GM12878 (cell line): ENCODE measurements at places on chromosomes 4 and X.

DNA sequence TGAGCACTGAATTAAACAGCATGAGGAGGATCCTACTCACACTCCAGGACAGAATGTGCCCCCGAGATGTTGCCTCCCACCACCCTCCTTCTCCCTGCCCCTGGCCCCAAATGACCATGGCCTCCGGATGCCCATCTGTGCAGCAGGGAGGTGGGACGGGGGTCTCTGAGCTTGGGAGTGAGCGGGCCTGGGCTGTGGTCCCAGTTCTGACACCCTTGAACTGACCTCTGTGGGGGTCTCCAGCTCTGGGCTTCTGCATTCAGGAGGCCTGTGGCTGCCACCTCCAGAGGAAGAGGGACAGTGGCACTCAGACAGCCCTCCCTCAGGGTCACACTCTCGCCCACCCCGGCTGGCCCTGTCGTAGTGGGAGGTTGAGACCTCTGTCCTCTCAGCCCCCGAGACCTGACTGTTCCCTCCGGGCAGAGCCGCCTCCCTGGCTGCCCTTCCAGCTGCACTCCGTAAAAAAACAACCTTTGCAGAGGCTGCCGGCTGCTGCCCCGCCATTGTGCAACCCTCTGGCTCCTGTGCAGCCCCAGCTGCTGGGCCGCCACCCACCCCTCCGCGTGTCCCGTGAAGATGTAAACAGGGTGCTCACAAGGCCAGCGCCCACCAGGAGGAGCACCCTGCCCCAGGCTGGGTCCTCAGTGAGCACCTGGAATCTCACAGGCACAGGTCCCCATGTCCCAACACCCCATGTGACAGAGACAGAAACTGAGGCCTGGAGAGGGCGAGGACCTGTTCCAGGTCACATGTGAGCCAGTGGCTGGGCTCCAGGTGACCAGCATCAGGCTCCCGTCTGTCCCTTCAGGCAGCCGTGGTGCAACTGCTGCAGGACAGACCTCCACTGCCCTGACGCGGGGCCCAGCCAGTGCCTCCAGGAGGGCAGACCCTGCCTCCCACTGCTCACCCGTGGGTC is 39.6 kb downstream of the HTRA3 start:
- DNase-seq: no peak

DNA sequence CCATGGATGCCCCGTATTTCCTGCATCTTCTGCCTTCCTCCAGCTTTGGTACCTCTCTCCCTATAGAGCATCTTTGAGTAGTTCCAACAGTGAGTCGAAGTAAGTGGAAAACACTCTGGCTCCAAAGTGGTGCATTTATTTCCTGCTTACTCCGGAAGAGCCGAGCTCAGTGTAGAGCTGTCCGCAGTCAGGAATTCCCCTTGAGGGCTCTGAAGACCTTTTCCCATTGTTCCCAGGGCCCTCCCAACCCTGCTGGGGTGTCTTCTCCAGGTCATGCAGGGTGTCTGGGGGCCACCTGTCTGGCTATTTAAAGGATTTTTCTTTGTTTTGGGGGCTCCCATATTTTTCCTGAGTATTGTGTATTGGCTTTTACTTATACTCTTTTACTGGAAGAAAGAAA is 118.6 kb upstream of the MXRA5 start:
- no peak for DNase-seq

DNA sequence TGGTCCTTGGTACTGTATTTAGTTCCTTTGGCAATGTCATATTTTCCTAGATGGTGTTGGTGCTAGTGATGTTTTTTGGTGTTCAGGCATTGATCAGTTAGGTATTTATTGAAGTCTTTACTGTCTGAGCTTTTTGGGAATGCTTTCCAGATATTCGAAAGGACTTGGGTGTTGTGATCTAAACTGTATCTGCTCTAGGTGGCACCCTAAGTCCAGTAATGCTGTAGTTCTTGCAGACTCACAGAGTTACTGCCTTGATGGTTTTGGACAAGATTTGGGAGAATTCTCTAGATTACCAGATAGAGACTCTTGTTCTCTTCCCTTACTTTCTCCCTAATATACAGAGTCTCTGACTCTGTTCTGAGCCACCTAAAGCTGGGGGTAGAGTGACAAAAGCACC is 513.6 kb upstream of the PITX2 start:
- no peak for DNase-seq

GRCh38 chr4:148164557-148164956 is 277.7 kb downstream of the NR3C2 start:
- DNase-seq: no peak

GRCh38 chr4:80196259-80196921 is 913 bp upstream of the PRDM8 start:
- DNase-seq: no peak

- DNase-seq: no peak
These were observed 21.7 kb downstream of the PJA1 start for GRCh38 chrX:69143530-69143929.

GRCh38 chrX:4240541-4241194 is 527.2 kb upstream of the PRKX start:
- DNase-seq: no peak

DNA sequence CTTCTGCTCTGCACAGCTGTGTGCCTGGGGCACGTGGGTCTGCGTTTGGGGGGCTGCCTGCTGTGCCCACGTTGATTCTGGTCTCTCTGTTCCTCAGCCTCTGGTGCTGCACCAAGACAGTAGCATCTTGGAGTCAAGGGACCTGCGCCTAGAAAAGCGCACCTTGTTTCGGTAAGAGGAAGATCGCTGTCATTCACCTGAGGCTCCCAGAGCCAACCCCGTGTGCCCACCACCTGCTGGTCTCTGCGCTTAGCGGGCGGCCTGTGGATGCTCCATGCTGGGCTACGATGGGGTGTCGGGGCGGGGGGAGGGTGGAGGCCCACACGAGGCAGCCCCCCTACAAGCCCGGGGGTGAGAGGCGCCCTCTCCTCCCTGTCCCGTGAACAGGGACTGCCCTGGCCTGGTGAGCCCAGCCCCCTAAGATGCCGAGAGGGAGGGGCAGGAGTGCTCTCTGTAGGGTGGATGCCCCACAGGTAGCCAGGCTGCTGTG is 18.9 kb upstream of the HGFAC start:
- DNase-seq: no peak

GRCh38 chr4:13267091-13267490 is 217.0 kb downstream of the RAB28 start:
- no peak for DNase-seq

DNA sequence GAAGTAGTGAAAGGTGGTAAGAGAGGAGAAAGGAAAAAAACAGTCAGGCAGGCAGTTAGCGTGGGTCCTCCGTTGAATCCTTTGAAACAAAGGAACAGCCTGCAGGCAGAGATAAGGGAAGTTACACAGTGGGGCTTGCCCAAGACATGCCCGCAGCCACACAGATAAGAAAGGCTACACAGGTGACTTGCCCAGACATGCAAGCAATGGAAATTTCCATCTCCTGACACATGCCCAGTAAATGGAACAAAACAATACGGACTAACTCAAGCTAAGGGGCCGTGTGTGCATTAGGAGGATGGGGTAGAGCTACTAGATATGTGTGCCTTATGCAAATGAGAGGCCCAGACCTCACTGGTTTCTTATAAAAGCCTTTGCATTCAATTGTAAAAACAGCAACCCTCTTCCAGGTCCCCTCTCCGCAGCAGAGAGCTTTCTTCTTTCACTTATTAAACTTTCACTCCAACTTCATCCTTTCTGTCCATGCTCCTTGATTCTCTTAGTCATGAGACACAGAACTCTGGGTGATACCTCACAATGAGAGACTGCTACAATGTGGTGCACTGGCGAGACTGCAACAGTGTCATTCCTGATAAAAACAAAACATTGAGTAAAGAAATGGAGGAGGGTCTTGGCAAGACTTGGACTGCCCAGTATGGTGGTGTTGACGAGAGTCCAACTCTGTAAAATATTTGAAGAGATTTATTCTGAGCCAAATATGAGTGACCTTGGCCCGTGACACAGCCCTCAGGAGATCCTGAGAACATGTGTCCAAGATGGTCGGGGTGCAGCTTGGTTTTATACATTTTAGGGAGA is 997.4 kb upstream of the PRKX start:
- DNase-seq: peak; percentile 16

- no peak for DNase-seq
These were observed 10.2 kb upstream of the GPKOW start for GRCh38 chrX:49133759-49134158.
